ENCODE measurements at places on chromosomes 4 and X. TPM values are rescaled to one million over a fixed set of nuclear protein-coding genes. Genes with fewer than 3 reads are reported as not detected.

The GABRG1 gene
- total RNA-seq, result 1.0 TPM

The RHOXF2B gene
- total RNA-seq, result not detected

The GLRA3 gene
- total RNA-seq, result not detected

The OPN1MW gene
- not detected for total RNA-seq

The EDA2R gene
- 3.9 TPM for total RNA-seq

The MAGEA11 gene
- 10.0 TPM for total RNA-seq

The NRK gene
- total RNA-seq, result 0.06 TPM

The TLR10 gene
- total RNA-seq, result 0.08 TPM

The CLCN4 gene
- 6.9 TPM for total RNA-seq

The TDO2 gene
- 6.2 TPM for total RNA-seq

The IL3RA gene
- total RNA-seq, result 1.1 TPM

The AFP gene
- total RNA-seq, result 11.0 TPM

The S100G gene
- total RNA-seq, result not detected

The MGST2 gene
- total RNA-seq, result 1.6 TPM

The AMOT gene
- 4.3 TPM for total RNA-seq

The HELT gene
- total RNA-seq, result not detected

The FAM133A gene
- total RNA-seq, result 1.3 TPM

The HPGDS gene
- total RNA-seq, result not detected

The P2RY10 gene
- total RNA-seq, result not detected

The GPR50 gene
- not detected for total RNA-seq

The SLC6A14 gene
- not detected for total RNA-seq

The SOD3 gene
- total RNA-seq, result not detected

The STAG2 gene
- total RNA-seq, result 2.8 TPM

The GC gene
- not detected for total RNA-seq

The COL25A1 gene
- 0.02 TPM for total RNA-seq

The BMP3 gene
- not detected for total RNA-seq

The CT45A5 gene
- 0.50 TPM for total RNA-seq

The DTHD1 gene
- total RNA-seq, result not detected

The BTC gene
- total RNA-seq, result 1.1 TPM

The NKX3-2 gene
- 0.04 TPM for total RNA-seq

The CT45A3 gene
- total RNA-seq, result not detected

The GCNA gene
- 1.0 TPM for total RNA-seq

The OTUD6A gene
- total RNA-seq, result not detected

The CCSER1 gene
- 2.8 TPM for total RNA-seq

The FREM3 gene
- total RNA-seq, result not detected

The TBC1D8B gene
- 2.9 TPM for total RNA-seq

The PFKFB1 gene
- total RNA-seq, result not detected

The FAM184B gene
- total RNA-seq, result not detected

The TAF9B gene
- 54.8 TPM for total RNA-seq

The ADAMTS3 gene
- 6.4 TPM for total RNA-seq

The TLR1 gene
- total RNA-seq, result 4.2 TPM

The CXXC4 gene
- total RNA-seq, result 1.6 TPM

The ZFP92 gene
- not detected for total RNA-seq
